ENCODE measurements at places on chromosomes 3 and 15. TPM values are rescaled to one million over a fixed set of nuclear protein-coding genes. Genes with fewer than 3 reads are reported as not detected.

MYLK gene
- 484 TPM for total RNA-seq

FBXO40 gene
- total RNA-seq = not detected

RBMS3 gene
- total RNA-seq = 157 TPM

HRG gene
- total RNA-seq = not detected

B2M gene
- total RNA-seq = 2,130 TPM

VPS33B gene
- 13.4 TPM for total RNA-seq

- H3K27ac ChIP-seq = no peak overlapping the region
- no peaks in the 10 kb centered on the region for H3K4me1 ChIP-seq
- no peaks in the 10 kb centered on the region for H3K36me3 ChIP-seq
- DNase-seq = no peak
- no peaks in the 10 kb centered on the region for H3K27me3 ChIP-seq
Measured at GRCh38 chr3:49926117-49926728, 3.4 kb downstream of the MON1A start.

DNA sequence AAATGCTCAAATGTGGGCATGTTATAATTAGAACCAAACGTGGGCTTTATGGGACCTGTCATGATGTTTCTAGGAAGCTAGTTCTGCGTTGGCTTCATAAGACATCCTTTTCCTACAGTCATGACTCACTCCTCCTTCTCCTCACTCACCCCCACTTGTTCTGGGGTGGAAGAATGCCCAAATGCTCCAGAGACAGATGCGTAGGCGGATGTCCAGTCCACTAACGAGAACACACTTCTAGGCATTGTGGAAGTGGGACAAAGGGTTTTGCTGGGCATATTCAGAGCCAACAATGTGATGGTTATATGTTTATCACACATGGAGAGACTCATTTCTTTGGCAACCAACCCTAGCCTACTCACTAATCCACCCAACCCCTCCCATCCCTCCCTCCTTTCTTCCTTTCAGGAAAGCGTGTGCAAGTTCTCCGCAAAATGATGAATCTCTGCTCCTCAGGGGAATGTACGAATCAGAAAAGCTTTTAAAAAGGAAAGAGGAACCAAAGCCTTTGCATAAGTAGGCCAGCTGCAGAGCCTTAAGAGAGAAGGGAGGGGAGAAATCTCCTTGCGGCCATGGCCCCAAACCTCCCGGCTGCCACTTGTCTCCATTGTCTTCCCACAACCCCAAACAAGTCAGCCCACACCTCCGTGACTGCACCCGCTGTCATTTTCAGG, 123.0 kb upstream of the SPRED1 start:
- peak; percentile 86 for DNase-seq
- H3K27ac ChIP-seq = peak overlapping the region; percentile 57
- no peaks in the 10 kb centered on the region for H3K27me3 ChIP-seq
- H3K4me3 ChIP-seq = no peak overlapping the region
- no peaks in the 10 kb centered on the region for H3K4me1 ChIP-seq
- no peaks in the 10 kb centered on the region for H3K36me3 ChIP-seq

GRCh38 chr15:65176056-65176455, 9.1 kb downstream of the CLPX start:
- no peak overlapping the region for H3K27ac ChIP-seq
- H3K36me3 ChIP-seq = no peaks in the 10 kb centered on the region
- H3K4me3 ChIP-seq = no peak overlapping the region
- no peaks in the 10 kb centered on the region for H3K4me1 ChIP-seq

DNA sequence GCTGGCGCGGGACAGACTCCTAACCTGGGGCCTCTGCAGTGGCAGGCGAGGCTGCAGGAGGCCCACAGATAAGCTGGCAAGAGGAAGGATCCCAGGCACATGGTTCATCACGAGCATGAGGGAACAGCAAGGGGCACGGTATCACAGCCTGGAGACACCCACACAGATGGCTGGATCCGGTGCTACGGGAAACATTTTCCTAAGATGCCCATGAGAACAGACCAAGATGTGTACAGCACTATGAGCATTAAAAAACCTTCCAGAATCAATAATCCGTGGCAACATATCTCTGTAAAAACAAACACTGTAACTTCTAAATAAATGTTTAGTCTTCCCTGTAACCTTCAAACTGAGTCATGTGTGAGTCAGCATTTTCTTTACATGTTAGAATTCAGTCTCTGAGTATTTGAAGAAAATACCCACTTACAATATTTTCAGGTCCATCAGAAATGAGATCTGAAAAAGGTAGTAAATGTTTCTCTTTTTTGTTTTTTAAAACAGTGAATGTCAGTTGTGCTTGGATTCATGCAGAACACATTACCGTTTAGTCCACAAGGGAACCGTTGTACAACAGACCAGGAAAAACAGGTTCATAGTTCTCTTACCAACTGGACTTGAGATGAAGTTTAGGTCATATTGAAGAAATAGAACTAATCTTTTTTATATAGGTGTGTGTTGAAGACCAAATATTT, 75.9 kb downstream of the BOC start:
- no peaks in the 10 kb centered on the region for H3K4me1 ChIP-seq
- no peaks in the 10 kb centered on the region for H3K27me3 ChIP-seq
- no peak overlapping the region for H3K4me3 ChIP-seq
- H3K27ac ChIP-seq = no peak overlapping the region

DNA sequence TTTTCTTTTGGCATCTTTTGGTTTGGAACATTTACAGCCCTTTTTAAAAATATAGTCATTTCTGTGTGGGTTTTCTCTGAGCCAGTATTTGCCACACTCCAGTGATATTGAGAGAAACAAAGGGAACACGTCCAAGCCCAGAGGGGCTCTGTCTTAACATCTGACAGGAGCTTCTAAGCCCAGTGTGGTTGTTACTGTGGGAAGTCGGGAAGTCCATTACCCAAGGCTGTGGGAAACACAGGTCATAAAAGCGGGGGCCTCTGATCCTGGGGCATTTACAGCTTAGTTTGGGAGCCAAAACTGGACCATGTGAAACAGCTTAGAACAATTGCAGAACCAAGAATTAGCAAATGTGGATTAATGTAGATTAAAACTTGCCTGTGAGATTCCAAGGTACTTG, 123.0 kb downstream of the PTPRG start:
- no peaks in the 10 kb centered on the region for H3K27me3 ChIP-seq
- DNase-seq = no peak
- H3K36me3 ChIP-seq = no peaks in the 10 kb centered on the region

DNA sequence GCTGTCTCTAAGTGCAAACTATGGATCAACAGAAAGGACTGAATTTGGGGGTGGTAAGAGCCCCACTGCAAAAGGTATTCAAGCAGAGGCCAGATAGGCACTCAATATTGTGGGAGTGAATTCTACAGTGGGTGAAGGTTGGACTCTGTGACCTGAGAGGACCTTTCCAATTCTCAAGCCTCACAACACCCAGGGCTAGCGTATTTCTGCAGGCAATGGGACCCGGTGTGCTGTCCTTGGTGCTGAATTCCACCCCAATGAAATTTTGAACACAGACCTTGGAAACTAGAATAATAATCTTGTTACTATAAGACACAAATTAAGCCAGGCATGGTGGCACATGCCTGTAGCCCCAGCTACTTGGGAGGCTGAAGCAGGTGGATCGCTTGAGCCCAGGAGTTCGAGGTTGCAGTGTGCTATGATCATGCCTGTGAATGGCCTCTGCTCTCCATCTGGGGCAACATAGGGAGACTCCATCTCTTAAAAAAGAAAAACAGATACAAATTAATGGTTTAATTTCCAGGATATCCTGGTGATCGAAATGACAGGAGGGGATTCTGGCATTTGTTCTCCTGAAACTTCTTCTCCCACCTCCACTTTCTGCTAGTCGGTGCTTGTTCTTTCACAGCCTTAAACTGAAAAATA, 135.4 kb downstream of the RAB11A start:
- H3K36me3 ChIP-seq = no peaks in the 10 kb centered on the region
- no peaks in the 10 kb centered on the region for H3K4me1 ChIP-seq
- H3K27me3 ChIP-seq = peaks cover 2% of the 10 kb centered on the region
- H3K27ac ChIP-seq = no peak overlapping the region
- H3K4me3 ChIP-seq = no peak overlapping the region

- no peak overlapping the region for H3K27ac ChIP-seq
- no peaks in the 10 kb centered on the region for H3K27me3 ChIP-seq
- no peak for DNase-seq
- H3K4me3 ChIP-seq = no peak overlapping the region
- H3K4me1 ChIP-seq = peaks cover 6% of the 10 kb centered on the region
- H3K36me3 ChIP-seq = no peaks in the 10 kb centered on the region
Measured at GRCh38 chr3:149781211-149781610, 11.1 kb downstream of the ANKUB1 start.

DNA sequence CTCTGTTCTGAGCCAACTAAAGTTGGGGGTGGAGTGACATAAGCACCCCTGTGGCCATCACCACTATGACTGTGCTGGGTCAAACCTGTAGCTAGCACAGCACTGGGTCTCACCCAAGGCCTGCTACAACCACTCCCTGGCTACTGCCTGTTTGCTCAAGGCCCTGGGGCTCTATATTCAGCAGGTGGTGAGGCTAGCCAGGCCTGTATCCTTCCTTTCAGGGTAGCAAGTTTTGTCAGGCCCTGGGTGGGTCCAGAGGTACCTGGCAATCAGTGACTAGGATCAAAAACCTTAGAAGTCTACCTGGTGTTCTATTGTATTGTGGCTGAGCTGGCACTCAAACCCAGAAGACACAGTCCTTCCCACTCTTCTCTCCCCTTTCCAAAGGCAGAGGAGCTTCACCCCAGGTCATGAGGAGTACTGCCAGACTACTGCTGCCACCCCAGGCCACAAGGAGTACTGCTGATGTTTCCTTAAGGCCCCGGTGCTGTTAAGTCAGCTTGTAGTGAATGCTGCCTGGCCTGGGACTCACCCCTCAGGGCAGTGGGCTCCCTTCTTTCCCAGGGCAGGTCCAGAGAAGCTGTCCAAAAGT, 170.8 kb downstream of the IGSF11 start:
- DNase-seq = no peak
- H3K27ac ChIP-seq = no peak overlapping the region
- H3K4me1 ChIP-seq = no peaks in the 10 kb centered on the region
- H3K4me3 ChIP-seq = no peak overlapping the region

DNA sequence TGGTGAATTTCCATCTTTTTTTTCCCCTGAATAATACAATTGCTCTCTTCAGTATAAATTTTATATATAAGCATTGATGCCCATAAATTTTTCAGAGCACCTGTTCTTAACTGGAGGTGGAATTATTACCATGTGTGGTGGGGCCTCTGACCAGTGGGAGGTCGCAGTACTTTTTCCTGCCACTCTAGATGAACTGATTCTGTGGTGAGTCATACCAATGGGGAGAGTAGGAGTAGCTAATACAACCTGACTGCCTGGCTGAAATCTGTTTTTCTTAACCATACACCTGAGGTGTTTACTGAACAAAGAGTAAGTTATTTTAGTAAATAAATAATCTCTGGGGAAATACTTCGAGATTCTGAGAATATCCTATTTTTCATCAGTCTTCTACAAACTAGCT, 67.2 kb downstream of the UNC13C start:
- H3K27me3 ChIP-seq = no peaks in the 10 kb centered on the region
- H3K4me3 ChIP-seq = no peak overlapping the region
- no peaks in the 10 kb centered on the region for H3K4me1 ChIP-seq
- no peak for DNase-seq
- H3K27ac ChIP-seq = no peak overlapping the region

DNA sequence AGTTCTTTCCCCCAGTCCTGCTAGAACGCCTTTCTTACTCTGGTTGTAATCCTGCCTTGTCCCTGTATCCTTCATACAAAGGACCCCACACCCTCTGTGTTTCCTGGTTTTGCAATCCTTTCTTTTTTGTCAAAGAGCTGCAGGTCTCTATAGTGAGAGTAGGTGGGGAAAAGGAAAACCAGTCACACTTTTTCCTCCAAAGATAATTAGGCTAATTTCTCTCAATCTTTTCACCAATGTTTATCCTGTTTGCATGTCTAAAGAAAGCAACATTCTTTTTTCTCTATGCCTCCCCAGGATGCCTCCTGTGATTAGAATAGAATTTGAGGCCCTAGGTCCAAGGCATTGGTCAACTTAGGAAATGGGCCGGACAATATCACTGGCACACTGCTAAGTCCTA, 25.4 kb downstream of the SEMA6D start:
- H3K27me3 ChIP-seq = no peaks in the 10 kb centered on the region
- H3K36me3 ChIP-seq = no peaks in the 10 kb centered on the region
- no peak overlapping the region for H3K4me3 ChIP-seq
- H3K4me1 ChIP-seq = no peaks in the 10 kb centered on the region
- no peak overlapping the region for H3K27ac ChIP-seq

GRCh38 chr3:64438066-64438465, 212.8 kb upstream of the PRICKLE2 start:
- DNase-seq = no peak
- H3K4me1 ChIP-seq = no peaks in the 10 kb centered on the region
- no peak overlapping the region for H3K4me3 ChIP-seq
- no peak overlapping the region for H3K27ac ChIP-seq
- no peaks in the 10 kb centered on the region for H3K27me3 ChIP-seq
- H3K36me3 ChIP-seq = no peaks in the 10 kb centered on the region

DNA sequence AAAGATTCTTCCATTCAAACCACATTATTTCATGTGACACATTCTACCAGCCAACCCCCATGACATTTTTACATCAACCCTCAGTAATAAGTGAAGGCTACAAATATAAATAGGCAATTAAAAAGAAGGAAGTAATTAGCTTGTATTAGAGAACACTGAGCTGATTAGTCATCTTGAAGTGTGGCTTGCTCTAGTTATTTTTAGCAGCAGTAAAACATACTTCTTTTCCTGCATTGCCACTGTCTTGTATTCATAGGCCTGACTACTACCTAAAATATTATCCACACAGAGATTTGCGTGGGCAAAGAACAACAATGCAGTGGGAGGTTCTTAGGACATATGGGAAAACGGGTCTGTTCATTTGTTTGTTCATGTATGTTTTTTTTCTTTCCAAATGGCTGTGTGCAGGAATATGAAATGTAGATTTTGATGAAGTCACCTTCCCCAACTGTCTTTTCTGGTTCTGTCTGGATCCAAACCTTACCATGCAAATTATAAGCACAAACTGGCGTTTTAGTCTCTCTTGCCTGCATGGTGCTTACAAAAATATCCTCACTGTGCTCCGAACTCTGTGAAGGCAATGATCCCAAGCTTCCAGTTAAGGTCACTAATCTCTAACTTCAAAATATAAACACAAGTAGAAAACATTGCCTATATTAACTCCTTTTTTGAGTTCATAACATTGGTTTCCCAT, 31.5 kb upstream of the TM4SF4 start:
- H3K27me3 ChIP-seq = no peaks in the 10 kb centered on the region
- no peak overlapping the region for H3K27ac ChIP-seq
- H3K36me3 ChIP-seq = no peaks in the 10 kb centered on the region
- no peak for DNase-seq

GRCh38 chr3:197828-198491, 1.4 kb downstream of the CHL1 start:
- no peaks in the 10 kb centered on the region for H3K27me3 ChIP-seq
- H3K36me3 ChIP-seq = no peaks in the 10 kb centered on the region
- peak overlapping the region; percentile 4 for H3K4me3 ChIP-seq
- no peak for DNase-seq
- H3K27ac ChIP-seq = no peak overlapping the region
- H3K4me1 ChIP-seq = no peaks in the 10 kb centered on the region

DNA sequence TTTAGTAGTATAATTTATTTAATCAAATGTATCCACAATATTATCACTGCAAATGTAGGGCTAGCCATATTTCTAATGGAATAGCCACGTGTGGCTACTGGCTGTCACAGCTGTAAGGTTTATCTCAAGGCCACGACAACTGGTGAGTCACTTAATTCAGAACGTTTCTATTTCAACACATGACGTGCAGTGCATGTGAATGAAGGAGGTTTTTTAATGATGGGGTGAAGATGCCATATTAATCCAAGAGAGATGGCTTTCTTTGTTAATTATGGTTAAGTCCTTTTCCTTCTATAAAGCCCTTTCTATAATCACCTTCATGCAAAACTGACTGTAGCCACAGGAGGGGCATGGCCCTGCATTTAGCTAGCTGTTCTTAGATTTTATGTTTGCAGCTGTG, 212.0 kb downstream of the FEZF2 start:
- H3K36me3 ChIP-seq = no peaks in the 10 kb centered on the region
- peak overlapping the region; percentile 82 for H3K27ac ChIP-seq
- no peak overlapping the region for H3K4me3 ChIP-seq
- H3K27me3 ChIP-seq = no peaks in the 10 kb centered on the region
- H3K4me1 ChIP-seq = peaks cover 12% of the 10 kb centered on the region

Data from aorta (tissue), 5 donors.